ENCODE measurements at places on chromosomes 11 and 22.

DNA sequence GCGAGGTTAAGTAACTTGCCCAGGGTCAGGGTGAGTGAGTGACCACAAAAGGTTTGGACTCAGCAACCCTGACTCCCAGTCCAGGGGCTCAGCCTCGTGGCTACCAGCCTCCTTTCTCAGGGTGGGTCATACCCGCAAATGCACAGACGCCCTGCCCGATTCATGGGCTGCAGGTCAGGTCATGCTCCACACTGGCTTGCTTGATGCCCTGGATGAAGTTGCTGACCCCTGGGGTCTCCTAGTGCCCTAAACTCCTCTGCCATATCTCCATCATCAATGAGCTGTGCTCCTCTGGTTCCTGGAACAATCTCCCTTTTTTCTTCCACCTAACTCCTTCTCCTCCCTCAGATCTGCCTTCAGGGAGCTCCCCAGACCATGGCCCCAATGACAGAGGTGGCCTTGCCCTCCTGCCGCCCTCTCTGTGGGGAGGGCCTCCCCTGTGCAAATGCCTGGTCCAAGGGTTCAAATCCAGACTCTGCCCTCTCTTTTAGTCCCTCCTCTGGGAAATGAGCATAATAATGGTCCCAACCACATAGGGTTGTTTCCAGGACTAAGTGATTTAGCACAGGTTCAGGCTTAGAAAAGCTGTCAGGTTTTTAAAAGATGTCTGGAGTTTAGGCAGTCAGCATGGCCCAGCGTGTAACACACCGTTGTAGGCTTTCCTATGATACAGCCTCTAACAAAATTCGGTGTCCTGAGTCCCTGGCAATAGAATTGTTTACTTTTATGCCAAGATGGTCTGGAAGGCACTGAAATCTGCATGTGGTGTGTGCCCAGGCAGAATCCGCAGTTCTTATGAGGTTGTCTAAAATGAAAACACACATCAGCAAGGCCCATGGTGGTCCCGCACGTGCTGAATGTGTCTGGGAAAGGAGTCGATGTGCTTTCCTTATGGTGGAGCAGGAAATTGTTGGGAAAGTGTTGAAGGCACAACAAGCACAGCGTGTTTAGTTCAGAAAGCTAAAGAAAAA lies 63.6 kb downstream of the CD82 start:
- DNase-seq = peak; percentile 5

DNA sequence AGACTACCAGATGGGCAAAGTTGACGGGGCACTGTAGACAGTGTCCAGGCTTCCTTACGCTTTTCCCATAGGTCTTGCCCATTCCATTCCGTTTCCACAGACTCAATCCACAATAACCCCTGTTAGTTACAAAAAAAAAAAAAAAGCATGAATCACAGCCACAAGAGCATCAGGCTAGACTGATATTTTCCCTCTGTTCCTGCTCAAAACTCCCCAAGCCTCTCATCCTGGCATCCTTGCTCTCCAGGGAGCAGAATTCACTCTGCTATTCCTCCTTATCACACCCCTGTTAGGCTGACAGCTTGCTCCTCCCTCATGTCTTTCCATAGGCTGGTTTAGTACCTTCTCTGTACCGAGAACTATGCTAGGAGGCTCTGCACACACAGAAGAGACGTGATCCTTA lies 42.2 kb downstream of the TMEM123 start:
- DNase-seq = no peak

DNA sequence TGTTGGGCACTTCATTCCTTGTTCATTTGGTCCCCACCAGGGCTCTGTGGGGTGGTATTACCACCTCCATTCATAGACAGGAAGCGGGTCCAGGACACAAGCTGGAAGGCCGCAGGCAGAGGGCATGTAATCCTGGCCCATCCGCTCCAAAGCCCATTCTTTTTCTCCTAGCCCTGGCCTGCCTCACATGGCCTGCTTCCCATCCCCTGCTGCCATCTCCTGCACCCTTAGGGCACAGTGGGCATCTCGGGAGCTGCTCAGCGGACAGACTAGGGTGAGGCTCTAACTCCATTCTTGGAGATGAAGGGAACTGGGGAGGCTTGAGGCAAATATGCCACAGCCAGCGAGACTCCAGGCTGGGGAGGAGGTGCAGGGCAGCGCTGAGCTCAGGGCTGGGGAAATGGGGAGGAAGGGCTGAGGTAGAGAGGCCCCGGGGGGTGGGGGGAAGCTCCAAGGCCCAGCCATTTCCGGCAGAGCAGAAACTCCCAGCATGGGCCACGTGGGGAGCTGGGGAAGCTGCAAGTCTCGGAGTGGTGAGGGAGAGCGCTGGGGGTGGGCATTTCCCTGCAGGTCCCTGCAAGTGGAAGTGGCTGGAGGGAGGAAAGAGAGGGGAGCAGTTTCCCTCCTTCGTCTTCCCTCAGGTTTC lies 14.3 kb upstream of the BCL9L start:
- peak; percentile 75 for DNase-seq

DNA sequence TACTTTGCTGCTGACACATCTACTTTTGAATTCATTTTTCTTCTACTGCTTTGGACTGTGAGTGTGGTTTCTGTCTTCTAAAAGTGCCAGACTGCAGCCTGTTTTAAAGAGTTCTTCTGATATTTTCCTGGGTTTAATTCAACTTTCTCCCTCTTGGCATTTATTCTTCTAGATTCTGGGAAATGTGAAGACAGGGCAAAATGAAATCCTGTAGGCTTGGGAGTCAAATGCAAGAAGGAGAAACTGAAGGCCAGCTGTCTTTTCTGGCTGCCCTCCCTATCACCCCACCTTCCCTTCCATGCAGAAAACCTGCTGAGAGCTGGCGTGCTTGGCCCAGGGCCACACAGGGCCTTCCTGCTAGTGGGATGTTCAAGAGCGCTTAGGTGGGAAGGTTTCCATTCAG lies 7.6 kb downstream of the ZNF70 start:
- DNase-seq = no peak

GRCh38 chr22:21569459-21570170 lies 2.1 kb downstream of the UBE2L3 start:
- no peak for DNase-seq

GRCh38 chr11:129418039-129418438 lies 42.4 kb downstream of the BARX2 start:
- DNase-seq = peak; percentile 74

GRCh38 chr11:117394221-117394925 lies 66.7 kb downstream of the CEP164 start:
- DNase-seq = no peak
